ENCODE measurements at places on chromosomes 4 and X.

DNA sequence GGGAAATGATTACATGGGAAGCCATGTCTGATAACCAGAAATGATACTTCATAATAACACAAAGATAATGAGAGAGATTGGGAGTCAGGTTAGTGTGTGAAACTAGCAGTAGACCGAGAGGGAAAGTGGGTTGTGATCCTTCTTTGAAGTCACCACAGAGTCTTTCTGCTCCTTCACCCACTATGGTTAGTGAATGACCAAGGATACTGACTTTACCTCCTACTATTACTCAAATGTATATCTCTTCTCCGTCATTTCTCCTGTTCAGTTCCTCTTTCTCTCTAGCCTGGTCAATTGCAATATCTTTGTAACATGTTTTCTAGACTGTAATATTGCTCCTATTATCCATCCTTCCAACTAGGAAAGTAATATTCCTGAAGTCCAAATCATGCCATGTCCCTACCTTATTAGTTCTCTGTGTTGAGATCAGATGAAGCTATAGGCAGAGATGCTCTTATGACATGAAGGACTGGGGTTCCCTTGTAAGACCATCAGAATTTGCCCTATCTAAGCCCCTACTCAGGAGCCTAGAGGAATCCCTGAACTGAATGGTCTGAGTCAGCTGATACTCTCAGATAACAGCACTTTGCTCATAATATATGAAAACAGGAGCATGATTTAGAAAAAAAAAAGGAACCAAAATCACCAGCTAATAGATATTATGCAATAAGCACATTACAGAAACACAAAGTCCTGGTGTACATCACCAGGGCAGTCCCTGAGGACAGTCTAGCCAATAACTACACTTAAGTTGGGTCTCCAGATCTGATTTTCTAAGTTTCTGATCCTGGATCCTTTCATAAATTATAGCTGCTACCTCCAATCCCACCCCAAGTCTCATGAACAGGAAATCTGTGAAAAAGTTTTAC lies 81.2 kb downstream of the SHROOM3 start:
- no peak for DNase-seq

DNA sequence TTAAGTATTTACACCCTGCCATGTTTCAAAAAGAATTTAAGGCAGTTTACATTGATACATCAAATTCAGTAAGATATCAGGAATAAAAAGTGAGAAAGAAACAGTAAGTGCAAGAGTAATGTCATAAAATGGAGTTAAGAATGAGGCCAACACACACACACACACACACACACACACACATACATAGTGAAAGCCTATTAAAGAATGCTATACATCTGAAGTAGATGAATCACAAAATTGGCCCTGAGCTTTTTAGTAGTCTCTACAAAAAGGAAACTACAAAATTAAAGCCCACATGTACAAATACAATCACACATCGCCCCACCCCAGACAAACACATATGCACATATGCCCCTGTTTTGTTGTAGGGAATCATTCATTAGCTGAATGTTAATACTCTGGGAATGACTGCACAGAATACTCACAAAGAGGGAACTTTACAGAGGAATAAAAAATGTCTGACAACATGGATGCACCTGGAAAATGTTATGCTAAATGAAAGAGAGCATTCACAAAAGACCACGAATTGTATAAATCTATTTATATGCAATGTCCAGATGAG lies 428.8 kb downstream of the IL15 start:
- no peak for DNase-seq

DNA sequence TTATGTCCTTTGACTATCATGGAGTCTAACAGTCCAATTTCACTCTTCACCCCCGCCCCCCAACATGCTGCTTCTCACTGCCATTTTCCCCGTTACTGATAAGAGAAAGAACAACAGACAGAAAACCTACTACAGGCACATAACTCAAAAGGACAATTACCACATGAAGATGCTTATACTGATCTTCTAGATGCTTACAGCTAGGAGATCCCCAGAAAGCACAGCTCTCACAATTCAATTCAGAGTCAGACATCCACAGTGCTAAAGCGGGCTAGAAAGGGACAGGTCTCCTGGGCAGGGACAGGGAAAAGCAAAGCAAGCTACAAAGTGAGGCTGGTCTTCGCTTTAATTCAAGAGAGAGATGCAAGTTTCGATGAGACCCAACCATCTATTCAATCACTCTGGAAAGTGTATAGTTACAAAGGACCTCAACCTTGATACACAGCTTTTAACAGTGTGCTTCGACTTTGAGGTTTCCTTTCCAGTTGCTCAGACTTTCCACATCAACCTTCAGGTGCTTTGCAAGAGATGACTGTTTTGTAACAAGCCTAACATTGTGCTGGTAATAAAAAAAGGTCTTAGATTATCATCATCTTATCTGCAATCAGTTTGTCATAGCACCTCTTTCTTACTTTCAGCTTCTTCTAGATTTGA lies 60.9 kb downstream of the LEF1 start:
- no peak for DNase-seq

DNA sequence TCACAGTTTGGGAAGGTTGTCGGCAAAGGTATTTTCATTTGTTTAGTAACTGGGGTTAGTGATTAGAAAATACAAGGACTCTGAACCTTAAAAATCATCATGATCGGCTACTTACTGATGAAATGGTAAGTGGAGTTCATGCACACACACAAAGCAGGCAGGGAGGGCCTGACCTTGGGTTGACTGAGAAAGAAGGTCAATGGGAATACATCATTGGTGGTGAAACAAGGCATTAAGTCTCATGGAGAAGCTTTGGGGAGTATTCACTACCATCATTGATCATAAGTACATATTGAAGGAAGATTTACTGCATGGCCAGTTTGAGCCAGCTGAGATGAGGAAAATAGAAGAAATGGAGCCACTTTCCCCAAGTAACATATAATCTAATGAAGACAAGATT lies 74.4 kb downstream of the LUZP4 start:
- no peak for DNase-seq

DNA sequence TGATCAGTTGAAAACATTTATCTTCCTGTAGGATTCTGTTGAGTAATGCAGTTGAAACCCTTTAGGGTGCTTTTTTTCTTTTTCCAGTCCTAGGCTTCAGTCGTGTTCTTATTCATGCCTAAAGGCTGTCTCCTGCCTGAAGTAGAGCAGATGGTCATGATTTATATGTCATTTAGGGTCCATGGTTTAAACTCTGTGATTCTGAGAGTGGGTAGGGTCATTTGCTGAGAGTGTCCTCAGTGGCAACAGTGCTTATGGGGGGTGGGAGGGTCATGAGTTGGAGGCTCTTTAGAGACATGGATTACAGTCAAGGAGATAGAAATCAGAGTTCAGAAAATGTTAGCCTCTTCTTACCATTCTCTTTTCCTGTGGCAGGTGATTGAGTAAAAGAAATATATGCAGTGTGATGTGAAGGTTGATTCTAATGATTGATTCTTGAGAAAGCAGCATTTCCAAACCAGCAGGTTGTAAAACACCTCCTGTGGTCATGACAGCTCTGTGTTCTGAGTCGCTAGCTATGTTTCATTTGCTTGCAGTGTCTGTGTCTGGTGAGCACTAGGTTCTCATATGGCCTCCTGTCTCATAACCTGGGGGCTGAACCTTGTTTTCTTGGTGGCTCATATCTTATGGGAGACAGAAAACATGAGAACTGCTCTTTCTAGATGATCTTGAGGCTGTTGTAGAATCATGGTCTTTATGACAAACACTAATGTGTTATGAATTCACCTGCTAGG lies 60.4 kb downstream of the JADE1 start:
- DNase-seq: no peak

GRCh38 chr4:9962611-9963314 lies 58.5 kb downstream of the SLC2A9 start:
- no peak for DNase-seq

DNA sequence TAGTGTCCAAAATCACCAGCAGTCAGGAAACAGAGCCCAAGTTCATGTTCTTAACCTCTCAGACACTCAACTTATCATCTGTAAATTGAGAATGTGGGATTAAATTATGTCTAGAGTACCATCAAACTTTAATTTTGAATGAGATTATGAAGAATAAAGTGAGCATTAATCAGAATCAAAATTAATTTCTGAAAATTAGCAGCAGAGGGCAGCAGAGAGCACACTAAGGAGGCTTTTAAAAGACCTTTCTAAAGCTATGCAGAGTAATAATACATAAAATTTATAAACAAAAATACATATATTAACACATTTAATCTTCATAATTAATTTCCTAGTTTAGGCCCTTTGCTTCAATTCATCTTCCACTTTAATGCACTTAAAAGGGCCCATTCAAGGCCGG lies 7.1 kb downstream of the TASL start:
- no peak for DNase-seq

DNA sequence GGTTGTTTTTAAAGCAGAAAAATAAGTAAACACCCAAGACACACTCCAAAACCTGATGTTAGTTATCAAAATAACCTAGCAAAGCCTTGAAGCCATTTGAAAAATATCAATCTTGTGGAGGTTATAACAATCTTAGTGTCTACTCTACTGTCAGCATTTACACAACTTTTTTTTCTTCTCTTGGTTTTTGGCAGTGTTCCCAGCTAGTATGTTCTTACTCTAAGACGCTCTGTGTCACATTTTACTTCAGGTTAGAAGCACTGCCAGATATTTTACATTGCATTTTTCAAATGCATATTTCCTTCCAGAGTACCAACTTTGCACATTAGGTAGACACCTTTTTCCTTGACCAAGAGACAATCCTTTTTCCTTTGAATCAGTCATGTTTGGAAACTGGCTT lies 114.0 kb upstream of the INPP4B start:
- DNase-seq: no peak

- no peak for DNase-seq
Measured at GRCh38 chrX:39112143-39112542, 310.9 kb downstream of the MID1IP1 start.

GRCh38 chr4:37126051-37126450 lies 118.5 kb upstream of the NWD2 start:
- DNase-seq: no peak

GRCh38 chrX:118824173-118824730 lies 628 bp downstream of the ZCCHC12 start:
- DNase-seq: no peak
